ENCODE measurements at places on chromosomes 7 and 10.

- no peak for DNase-seq
Measured at GRCh38 chr7:68805159-68805558, 793.1 kb upstream of the AUTS2 start.

- no peak for DNase-seq
Measured at GRCh38 chr7:130493275-130493873, 1.5 kb downstream of the MEST start.

- DNase-seq = no peak
Measured at GRCh38 chr7:15457990-15458955, 103.5 kb downstream of the AGMO start.

DNA sequence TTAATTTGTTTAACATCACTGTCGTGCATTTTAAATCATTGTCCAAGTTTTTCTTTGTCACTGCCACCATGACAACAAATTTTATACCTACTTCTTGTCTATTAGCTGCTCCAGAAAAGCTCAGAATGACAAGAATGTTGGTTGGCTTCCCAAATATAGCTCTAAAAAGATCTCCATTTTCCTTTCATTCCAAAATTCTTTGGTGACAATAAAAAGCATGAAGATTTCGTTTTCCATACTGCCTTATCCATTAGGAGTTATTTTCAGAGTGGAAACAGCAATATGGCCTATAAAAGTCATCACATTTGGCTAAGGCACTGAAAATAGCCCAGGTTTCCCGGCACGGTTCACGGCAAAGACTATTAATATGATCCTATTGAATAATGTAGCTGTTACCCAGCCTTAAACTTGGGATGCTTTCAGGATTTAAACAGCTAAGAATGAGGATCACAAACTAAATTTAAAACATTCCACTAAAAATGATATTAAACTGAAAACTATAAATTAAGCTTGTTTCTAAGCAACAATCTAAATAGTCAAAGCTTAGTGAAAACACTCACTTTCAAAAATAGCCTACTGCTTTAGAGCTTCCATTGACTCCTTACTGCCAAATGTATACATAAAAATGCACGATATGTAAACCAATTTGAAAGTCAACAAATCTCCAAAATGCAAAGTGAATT lies 2.7 kb downstream of the CTTNBP2 start:
- DNase-seq = no peak

- no peak for DNase-seq
Measured at GRCh38 chr10:92562424-92562823, 11.5 kb downstream of the IDE start.

- no peak for DNase-seq
Measured at GRCh38 chr10:113031147-113031546, 81.1 kb downstream of the TCF7L2 start.

DNA sequence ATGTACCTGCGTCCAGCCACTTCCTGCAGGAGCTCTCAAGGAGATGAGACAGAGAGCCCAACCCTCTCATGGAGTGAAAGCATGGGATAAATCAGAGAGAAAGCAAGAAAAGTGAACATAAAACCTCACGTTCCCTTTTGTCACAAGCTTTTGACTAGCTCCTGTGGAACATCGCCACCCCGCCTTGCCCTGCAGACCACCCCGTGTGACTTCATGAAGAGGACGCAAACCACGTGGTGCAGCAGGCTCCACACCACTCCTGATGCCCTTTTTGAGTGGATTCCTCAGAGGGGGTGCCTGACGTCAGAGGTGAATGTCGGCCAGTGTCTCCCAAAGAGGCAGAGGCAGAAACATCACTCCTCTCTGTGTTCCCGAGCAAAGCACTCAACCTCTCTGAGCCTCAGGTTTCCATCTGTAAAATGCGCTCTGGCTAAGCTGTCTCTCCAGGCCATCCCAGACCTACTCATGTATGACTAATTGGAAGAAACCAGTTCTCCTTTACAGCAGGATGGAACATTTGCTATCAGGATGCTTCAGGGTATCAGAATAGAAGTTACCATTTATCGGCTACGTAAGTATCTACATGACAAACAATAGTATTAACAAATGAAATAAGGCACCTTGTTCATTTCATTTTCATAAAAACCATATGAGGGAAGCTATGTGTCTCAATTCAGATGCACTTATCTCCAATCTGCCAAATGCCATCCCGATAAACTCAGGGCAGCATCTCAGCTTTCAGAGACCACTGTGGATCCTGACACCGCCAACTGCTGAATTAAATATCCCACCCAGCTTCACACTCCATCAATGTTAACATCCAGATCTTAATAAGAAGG lies 5.3 kb downstream of the ZNF488 start:
- DNase-seq = no peak

DNA sequence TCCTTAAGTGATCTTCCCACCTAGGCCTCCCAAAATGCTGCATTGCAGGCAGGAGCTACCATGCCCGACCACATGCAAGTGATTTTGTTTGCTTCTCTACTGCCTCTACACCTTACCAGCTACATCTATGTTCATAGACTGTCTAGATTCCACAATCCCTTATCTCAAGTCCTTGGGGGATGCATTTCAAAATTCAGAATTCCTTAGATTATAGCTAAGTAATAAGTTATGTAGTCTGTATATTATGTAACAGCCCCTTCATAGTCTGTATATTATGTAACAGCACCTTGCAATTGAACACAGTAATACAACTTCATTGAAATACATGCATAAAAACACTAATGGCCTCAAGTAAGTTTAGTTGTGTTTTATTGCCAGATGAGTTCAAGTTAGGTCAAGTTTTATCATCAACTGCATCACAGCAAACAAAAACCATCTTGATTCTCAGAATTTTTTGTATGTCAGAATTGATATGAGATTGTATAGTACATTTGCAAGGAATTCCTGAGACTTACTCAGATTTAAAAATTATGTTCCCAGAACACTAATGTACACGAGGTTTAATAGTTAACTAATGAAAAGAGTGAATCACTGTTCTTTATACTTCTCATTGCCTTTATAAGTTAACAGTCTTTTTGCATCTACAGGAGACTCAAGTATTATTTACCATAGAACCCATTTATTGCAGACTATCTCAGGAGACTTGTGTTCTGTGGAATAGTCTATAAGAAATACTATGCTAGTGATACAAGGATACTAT lies 11.6 kb upstream of the FOXP2 start:
- no peak for DNase-seq

DNA sequence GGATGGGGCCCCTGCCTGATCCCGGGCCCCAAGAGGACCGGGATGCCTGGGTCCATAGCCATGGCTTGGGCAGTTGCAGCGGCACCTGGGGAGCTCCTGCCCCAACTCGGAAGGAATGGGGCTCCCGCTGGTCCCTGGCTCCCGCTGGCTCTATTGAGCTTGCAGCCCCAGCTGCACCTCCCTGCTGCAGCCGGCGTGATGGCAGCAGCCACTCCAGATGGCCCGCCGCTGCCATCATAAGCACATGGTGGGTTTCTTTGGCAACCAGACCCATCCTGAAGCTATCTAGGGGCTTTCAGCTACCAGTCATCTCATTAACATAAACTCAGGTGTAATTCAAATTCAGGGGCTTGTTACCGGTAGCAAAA lies 11.1 kb upstream of the DNMBP start:
- DNase-seq = no peak

DNA sequence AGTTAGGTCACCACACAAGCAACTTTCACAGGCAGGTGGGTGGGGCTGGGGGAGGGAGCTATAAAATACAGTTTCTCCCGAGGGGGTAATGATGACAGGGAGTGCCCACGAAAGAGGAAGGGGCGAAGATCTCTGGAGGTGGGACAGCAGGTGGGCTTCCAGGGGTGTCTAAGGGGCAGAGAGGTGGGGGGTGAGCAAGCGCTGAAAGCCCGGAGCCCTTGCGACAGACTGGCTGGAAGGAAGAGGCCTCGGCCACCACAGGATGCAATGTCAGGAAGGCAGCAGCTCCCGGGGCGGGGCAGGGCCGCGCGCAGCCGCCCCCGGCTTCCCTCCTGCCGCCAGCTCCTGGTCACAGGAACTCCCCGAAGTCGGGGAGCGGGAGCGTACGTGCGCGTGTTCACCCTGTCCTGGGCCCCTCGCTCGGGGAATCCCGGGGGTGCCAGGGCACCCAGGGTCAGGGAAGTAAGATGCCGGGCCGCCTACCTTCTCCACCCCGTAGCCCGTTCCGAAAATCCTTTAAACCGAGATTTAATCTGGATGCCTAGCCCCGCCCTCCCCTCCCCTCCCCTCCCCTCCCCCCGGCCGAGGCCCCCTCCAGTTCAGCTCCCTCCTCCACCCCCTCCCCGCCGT lies 105.2 kb upstream of the PPIF start:
- DNase-seq = peak; percentile 31

GRCh38 chr10:32163762-32164148 lies 107.5 kb upstream of the KIF5B start:
- no peak for DNase-seq

DNA sequence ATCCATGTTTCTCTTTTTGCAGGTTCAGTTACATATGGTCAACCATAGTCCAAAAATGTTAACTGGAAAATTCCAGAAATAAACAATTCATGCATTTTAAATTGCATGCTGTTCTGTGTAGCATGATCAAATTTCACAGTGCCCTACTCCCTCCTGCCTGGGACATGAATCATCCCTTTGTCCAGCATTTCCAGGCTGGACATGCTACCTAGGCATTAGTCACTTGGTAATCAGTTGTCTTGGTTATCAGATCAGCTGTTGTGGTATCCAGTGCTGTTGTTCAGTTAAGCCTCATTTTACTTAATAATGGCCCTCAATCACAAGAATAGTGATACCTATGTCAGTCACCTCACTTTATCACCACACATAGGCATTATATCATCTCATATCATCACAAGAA lies 7.3 kb upstream of the PNLIP start:
- no peak for DNase-seq

DNA sequence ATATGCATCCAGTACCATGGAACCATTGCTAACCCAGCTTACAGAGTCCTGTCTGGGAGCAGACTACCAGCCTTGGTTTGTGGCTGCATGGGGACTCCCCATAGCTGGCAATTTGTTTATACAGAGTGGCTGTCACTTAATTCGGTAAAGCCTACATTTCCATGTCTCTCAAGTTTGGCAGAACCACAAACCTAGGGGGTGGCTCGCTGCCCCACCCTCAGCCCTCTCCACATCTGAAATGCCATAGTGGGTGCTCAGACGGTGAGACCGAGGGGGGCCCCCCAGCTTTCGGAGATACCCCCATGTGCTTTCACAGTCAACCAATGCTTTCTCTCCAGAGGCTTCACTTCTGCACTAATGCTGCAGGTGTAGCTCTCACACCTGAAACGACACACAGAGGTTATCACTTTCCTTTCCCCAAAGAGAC lies 75.5 kb upstream of the KAT6B start:
- no peak for DNase-seq

DNA sequence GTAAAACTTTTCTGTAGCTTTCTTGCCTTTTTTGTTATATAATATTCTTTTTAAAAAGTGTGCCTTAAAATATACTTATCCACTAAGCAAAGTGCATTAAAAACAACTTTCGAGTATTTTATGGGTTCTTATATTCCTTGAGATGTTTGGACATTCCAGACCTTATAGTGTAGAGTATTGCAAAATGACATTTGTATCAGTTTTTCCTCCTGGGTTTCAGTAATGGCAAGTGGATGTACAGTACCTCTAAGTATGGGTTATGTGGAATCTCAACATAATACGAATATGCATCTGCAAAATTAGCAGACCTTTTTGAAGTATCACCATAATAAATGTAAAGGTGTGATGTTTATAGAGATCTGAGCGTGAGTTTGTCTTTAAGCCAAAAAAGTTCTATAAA lies 2.7 kb downstream of the CDK13 start:
- DNase-seq = no peak

- no peak for DNase-seq
Measured at GRCh38 chr10:132293201-132293812, 14.4 kb downstream of the STK32C start.

DNA sequence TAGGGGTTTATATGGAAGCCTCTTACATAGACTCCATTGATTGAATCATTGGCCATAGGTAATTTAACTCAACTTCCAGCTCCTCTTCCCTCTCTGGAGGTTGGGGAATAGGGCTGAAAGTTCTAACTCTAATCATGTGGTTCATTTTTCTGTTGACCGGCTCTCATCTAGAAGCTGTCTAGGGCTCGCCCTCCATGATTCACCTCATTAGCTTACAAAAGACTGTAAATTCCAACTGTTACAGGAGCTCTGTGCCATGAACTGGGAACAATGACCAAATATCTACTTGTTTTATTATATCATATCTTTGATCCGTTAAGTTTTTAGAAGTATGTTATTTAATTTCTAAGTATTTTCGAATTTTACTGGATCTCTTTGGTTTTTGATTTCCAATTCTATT lies 263.0 kb downstream of the TCF7L2 start:
- DNase-seq = no peak

GRCh38 chr7:141198194-141198958 lies 124.5 kb downstream of the TMEM178B start:
- DNase-seq = no peak

DNA sequence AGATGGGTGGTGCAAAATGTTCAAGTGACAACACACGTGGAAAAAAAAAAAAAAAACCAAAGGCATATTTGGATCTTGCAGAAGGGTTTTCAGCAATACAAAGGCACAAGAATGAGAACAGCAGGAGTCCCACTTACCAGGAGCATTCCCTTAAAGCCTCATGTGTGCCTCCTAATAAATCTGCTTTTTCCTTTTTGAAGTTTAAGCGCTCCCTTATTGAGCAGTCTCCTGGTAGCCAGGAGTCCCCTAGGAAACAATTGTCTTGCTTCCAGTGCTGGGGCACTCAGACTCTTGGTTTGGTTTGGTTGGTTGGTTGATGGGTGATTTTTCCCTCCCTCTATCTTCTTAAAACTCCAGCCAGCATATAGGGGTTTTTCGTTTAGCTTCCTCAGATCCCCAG lies 321.8 kb upstream of the NFE2L3 start:
- DNase-seq = no peak

DNA sequence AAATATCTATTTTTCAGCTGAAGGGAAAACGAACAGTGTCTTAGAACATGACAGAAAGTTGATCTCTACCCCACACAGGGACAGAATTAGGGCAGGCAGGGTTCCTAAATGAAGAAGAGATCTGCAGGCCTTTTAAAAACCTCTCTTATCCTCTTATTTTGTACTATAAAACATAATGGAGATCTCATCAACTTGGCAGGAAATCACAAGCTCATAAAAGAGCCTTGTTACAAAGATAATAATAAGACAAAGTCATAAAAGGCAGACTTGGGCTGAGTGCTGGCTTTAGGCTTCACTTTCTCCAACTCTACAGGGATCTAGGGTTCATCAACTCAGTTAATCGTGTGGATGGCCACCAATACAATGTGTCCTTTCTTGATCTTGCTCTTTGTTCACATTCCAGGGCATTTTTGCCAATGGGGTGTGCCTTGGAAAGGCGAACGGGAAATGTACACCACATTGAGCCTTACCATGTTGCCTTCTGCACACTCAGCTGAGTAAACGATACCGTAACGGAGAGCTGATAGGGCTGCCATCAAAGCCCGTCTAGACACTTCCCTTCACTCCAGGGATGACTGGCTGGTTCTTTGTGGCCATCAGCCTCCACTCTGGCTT lies 7.1 kb upstream of the TEX36 start:
- DNase-seq = no peak

- DNase-seq = no peak
Measured at GRCh38 chr10:78155722-78156121, 122.1 kb downstream of the RPS24 start.

GRCh38 chr10:51821745-51822144 lies 122.3 kb upstream of the CSTF2T start:
- DNase-seq = no peak

Data from stimulated activated CD4-positive, alpha-beta T cell treated with anti-CD3 and anti-CD28 coated beads, TNF-alpha, amount 100 ng/mL, for 4 hours (primary cell).